CD4-positive, alpha-beta T cell treated with Interleukin-17A for 1 hour (primary cell): ENCODE measurements at places on chromosomes 7 and 10.

DNA sequence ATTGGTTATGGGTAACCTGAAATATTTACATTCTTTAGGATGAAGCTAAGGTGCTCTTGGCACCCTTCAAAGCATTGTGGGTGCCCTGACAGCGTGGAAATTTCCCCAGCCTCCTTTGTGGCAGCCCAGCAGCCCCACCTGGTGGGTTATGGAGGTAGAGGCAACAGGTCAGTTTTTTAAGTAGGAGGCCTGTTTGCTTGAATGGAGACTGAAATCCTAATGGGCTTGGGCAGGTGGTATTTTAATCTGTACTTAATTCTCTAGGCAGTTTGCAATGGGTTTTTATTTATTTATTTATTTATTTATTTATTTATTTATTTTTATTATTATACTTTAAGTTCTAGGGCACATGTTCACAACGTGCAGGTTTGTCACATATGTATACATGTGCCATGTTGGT is 139.4 kb downstream of the EPC1 start:
- DNase-seq, result peak; percentile 57

GRCh38 chr7:67620216-67620933 is 623.7 kb downstream of the TYW1 start:
- DNase-seq, result no peak

DNA sequence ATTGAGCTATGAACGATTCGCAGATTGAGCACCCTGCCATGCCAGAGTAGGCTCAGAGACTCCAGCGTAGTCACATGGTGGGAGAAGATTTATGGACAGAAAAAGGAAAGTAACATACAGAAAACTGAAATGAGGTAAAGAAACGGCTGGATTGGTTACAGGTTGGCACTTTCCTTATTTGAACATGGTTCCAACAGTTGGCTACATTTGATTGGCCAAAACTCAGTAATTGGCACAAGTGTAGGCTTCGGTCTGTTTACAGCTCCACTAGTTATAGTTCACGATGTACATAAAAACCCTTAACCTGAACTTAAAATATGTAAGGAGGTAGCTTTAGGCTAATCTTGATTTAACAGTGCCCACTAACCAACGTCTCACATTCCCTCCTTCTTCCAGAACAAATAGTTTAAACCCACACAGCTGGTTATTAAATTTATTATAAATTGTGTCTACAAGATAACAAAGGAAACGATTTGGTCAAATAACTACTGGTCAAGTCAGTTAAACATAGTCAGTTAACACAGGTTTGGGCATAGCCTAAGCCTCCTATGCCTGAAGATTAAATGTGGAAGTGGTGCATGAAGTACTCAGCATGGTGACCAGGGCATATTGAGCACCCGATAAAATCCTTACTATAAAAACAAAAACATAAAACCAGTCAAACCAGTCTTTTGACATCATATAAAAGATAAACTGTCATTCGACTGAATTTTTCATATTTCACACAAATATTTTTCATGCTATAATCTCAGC is 17.9 kb upstream of the MTERF1 start:
- DNase-seq, result no peak

- no peak for DNase-seq
These were observed 203.6 kb downstream of the TCERG1L start for GRCh38 chr10:131107970-131108369.

DNA sequence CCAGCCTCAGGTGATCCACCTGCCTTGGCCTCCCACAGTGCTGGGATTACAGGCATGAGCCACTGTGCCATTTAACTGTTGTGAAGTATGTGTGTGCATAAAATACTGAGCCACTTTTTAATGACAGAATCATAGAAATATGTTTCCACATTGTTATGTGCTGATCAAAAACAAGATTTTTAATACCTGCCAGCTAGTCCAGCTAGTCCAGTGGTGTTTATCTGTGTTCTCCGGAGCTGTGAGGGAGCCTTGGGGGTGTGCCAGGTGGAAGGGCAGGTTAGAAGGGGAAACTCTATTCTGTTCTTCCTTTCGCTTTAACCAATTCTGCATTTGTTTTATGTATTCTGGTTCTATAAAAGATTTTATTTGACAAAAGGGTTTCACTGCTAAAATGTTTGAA is 7.0 kb downstream of the FAM221A start:
- no peak for DNase-seq

GRCh38 chr7:82672078-82672477 is 228.5 kb upstream of the CACNA2D1 start:
- no peak for DNase-seq

DNA sequence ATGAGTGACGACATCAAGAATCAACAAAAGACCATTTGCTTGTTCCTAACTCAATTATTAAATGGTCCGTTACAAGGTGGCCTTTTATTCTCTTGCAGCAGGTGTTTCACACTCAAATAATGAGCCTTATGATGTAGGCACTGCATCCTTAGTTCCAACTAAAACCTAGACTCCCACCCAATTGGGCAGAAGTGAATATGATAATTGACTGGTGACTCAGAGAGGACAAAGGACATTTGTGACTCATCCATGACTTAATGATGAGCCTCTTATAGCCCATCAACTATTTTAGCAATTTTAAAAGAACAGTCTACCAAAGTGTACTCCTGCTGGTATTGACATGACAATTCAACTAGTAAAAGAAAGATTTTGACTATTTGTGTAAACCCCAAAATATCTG is 1027.8 kb upstream of the PHF14 start:
- DNase-seq, result no peak

- DNase-seq, result no peak
These were observed 111.4 kb upstream of the JCAD start for GRCh38 chr10:30170814-30171213.

DNA sequence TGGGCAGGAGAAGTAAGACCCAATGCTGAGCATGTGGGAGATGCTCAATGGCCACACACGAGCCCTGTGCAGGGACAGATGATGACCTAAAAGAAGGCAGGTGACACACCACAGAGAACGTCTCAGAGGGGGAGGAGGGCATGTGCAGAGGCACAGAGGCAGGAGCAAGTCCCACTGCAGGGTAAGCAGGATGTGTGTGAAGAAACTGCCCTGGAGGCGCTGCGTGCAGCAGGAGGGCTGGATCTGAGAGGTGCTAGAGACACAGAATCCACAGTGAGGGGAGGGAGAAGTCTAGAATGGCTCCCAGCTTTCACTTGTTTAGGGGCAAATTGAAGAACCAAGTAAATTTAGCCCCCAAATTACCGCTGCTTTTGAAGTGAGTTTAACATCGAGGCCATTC is 14.9 kb downstream of the DYDC2 start:
- DNase-seq, result no peak

- no peak for DNase-seq
These were observed 60.8 kb upstream of the HABP2 start for GRCh38 chr10:113491967-113492565.

- no peak for DNase-seq
These were observed 92.0 kb downstream of the ITGA8 start for GRCh38 chr10:15627617-15628196.

- no peak for DNase-seq
These were observed 41.4 kb upstream of the BTBD16 start for GRCh38 chr10:122229666-122230065.

DNA sequence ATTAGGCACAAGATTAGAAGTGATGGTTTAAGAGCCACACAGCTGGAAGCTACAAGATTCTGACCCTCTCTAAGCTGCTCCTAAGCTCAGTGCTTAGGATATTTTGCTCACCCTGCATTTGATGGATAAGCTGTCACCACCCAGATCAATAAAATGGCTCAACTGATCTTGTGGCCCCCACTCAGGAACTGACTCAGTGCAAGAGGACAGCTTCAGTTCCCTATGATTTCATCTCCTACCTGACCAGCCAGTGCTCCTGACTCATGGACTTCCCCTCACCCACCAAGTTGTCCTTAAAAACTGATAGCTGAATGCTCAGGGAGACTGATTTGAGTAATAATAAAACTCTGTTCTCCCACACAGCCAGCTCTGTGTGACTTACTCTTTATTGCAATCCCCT is 833.8 kb downstream of the GRID1 start:
- DNase-seq, result no peak

DNA sequence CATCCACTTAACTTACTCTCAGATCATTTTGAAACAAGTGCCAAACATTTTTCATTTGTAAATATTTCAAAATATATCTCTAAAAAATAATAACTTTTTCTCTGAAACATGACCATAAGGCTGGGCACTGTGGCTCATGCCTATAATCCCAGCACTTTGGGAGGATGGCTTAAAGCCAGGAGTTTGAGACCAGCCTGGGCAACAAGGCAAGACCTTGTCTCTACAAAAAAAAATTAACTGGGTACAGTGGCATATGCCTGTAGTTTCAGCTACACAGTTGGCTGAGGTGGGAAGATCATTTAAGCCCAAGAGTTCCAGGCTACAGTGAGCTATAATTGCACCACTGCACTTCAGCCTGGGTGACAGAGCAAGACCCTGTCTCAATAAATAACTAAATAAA is 36.4 kb downstream of the USP54 start:
- no peak for DNase-seq

- DNase-seq, result no peak
These were observed 245.4 kb upstream of the GALNT17 start for GRCh38 chr7:70886547-70886946.

DNA sequence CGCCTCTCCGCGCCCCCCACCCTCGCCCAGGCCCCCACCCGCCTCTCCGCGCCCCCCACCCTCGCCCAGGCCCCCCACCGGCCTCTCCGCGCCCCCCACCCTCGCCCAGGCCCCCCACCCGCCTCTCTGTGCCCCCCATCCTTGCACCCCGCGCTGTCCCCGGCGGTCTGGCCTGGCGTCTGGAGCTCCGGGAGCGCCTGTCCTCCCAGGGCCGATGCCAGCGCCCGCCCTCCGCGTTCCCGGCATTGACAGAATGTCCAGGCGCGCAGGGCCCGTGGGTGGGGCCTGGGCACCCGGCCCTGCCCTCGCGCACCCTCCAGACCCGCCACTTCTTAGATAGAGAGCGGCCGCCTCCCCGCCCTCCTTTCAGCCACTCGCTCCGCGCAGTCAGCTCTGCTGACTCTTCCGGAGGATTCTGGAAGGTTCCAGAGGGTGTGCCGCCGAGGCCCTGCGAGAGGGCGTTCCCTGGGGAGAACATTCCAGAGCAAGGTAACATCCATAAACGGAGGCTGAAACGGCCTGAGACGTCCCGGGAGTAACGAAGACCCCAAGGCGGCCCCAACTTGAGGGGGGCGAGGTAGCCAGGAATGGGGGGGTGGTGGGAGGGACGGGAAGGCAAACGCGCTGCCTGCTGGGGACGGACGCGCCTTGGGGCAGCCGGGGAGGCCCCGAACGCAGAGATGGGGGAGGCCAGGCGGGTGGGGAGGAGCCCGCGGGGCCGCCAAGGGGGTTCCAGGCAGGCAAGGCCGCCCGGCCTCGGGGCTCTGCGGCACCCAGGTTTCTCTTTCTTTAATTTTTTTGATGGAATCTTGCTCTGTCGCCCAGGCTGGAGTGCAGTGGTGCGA is 117.8 kb downstream of the DYNC2I1 start:
- DNase-seq, result no peak

DNA sequence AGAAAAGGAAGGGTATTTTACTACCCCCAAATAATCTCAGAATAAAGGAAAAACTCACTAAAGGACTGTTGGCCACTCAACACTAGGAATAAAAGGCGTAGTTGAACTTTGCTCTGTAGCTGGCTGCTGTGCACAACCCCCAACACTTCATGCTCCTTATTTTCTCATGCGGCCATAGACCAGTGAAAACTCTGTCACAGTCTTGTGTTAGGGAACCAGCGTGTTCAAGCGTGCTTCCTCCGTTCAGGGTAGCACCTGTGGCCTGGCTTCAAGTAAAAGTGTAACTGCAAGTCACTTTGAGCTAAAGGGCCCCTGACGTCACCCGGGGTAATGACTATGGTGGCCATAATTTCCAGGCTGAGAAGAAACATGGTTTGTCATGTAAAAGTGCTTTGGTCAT is 27.0 kb downstream of the BLNK start:
- no peak for DNase-seq

DNA sequence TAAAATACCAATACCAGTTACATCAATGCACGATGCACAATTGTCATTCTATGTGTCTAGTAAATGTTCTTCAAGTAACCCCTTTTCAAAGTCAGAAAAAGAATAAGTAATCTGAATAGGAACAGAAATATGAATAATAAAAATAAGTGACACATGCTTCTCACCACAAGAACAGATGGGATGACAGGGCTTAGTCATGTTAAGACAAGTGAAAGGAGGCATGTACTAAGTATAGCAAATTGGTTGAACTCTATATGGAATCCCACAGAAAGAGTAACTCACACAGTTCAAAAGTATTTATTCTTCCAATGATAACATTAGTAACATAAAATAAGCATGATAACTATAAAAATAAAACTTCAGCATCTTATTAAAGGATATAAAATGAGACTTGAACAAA is 100.9 kb upstream of the TAS2R16 start:
- DNase-seq, result no peak

- no peak for DNase-seq
These were observed 5.1 kb downstream of the UNCX start for GRCh38 chr7:1237704-1238255.

DNA sequence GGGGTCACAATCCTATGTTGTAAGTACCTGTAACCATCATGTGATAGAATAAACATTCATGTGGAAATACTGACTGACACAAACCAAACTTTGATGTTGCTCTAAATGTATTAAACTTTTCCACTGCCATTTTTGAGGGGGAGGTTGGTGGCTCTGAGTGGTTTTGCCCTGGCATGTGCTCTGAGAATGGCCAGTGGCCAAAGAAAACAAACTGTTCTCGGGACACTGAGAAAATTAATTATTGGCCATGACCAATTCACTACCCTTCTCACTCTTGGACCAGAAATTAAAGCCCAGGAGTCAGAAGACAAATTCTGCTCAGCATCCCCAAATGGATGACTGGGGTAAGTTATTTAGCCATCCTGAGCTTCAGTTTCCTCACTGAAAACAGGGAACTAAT is 195.9 kb downstream of the XPNPEP1 start:
- DNase-seq, result no peak

GRCh38 chr7:17406738-17407137 is 108.3 kb downstream of the AHR start:
- no peak for DNase-seq

DNA sequence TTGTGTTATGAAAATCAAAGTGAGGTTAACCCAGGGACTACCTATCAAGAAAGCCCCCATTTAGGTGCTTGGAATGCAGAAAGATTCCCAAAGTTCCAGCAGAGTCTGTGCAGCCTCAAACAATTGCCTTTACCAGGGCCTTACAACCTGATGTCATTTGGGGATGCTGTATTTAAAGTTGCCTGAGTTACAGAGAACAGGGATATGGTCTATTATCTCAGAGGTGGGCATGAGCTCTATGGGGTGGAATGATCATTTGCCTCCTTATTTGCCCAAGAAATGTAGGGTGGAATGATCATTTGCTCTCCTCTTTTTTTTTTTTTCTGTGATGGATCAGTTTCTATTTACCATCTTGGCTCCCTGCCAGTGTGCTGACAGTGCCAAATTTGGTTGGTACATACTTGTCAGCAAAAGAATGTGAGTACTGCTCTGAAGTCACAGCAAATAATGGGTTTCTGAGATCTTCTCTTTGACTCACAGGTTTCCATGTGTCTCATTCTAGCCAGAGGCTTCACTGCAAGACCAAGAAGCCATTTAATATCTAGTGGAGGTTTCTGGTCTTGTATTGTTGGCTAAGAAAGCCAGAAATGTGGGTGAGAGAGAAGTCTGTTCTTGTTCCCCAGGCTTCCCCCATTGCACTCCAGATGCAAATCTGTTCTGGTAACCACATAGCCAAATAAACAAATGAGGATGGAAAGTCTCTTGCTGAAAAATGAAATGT is 45.5 kb upstream of the ZNRF2 start:
- DNase-seq, result no peak

GRCh38 chr10:7202793-7203355 is 208.0 kb downstream of the SFMBT2 start:
- DNase-seq, result no peak

- DNase-seq, result no peak
These were observed 164.3 kb downstream of the LCOR start for GRCh38 chr10:96996275-96996965.

- DNase-seq, result no peak
These were observed 23.1 kb downstream of the ZC3HAV1 start for GRCh38 chr7:139086454-139086853.
